Dorsolateral prefrontal cortex (tissue), 122 donors: ENCODE measurements at places on chromosomes 16 and 17.

DNA sequence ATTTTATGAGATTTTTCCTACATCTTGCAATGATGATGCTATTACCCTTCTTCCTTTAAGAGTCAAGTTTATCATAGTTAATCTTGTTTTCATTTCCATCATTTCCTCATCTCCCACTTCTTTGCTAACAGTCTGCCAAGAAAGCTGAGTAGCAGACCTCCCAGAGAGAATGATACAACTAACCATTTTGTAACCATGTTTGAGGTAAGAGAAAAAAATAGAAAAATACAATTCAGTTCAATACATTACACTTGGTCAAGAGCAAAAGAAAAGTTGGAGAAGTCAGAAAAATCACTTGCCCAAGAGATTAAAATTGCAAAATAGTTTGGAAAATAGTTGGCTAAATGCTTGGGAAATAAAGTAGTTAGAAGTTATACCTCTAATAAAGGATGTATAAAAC is 154.4 kb downstream of the ABCA8 start:
- DNase-seq = no peak

GRCh38 chr16:47064775-47065174 is 79.0 kb downstream of the NETO2 start:
- DNase-seq = no peak

DNA sequence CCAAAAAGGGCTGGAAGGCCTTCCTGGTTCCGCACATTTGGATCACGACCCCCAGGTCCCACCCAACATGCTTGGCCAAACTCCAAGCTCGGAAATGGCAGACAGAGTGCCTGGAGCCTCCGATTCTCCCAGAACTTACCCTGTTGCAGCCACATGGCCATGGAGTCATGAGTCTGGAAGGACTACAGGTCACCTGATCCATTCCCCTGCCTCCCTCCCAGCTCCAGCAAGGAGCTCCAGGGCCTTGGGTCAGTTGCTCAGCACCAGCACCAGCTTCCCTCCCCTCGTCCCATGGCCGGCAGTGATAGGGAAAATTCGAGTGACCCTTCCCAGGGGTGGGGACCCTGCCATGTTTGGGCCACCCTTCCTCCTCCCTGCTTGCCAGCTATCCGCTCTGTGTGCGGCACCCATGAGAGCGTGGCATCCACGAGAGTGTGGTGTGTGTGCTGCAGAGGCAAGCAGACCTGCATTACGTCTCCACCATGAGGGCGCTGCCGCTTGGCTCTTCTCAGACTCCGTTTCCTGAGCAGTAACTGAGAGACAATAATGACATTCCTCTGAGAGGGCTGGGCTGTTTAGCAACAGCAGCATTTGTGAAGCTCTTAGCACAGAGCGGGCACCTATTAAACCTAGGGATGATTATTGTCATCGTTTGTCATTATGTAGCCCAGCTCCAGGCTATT is 21.3 kb upstream of the RPL38 start:
- DNase-seq = peak; percentile 13

DNA sequence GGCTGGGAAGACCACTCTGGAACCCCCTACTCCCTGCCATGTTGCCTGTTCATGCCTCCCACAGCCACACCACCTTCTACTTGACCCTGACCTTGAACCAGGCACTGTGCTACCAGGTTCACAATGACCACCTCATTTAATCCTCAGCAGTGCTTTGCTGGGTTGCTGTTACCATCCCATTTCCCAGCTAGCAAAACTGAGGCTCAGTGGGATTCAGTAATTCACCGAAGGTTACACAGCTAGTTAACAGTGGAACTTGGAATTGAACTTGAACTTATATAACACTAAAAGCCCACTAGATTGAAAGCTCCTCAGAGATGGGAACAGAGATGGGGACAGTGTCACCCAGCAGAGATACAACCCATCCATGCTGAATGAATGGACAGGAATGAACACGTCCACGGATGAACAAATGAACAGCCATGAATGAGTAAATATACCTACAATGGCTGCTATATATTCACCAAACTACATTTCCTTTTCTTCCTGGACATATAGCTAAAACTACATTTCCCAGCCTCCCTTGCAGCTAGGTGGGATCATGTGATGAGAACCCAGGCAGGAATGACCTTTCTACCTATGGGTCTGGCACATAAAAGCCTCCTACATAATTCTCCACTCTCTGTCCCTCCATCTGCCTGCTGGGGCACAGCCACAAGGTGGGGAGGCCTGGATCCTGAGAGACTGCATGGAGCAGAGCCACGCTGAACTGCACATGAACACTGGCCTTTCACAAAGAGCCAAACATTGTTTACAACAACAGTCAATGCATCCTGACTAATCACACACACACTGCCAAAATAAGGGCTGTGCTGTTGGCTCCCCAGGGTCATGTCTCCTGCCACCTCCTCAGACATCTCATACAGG is 94.8 kb downstream of the RMI2 start:
- DNase-seq = no peak

- no peak for DNase-seq
Observed at GRCh38 chr17:17051380-17051779, 9.1 kb downstream of the MPRIP start.

DNA sequence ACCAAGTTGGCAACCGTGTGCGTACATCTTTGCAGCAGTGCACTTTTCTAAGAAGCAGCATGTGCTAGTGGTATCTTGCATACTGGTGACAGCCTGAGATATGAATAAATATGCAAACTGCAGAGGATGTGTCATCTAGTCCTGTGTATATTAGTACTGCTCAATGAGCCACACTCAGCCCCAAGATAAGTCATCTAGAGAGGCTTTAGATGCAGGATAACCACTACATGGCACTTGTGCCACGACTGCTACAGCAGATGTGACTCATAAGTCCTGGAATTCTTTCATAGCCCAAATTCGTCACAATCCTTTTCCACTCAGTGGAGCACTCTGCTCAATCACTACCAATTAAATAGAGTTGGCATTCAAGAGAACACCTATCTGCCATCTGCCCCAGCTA is 171.5 kb downstream of the AXIN2 start:
- peak; percentile 9 for DNase-seq

DNA sequence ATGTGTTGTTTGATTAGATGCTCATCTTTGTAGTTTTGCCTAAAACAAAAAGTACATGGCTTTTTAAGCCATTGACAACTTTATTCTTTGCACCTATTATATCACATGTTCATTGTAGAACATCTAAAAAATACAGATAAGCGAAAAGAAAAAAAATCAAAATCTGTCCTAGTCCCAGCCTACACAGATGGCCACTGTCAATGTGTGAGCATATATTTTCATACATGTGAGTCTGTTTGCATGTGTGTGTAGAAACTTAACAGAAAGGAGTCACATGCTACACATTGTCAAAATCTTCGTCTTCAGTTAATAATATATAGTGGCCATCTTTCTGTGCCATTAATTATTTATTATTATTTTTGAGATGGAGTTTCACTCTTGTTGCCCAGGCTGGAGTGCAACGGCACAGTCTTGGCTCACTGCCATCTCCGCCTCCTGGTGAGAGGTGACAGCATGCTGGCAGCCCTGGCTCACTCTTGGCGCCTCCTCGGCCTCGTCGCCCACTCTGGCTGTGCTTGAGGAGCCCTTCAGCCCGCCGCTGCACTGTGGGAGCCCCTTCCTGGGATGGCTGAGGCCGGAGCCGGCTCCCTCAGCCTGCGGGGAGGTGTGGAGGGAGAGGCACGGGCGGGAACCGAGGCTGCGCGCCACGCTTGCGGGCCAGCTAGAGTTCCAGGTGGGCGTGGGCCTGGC is 68.5 kb upstream of the AMZ2 start:
- peak; percentile 65 for DNase-seq

- no peak for DNase-seq
Observed at GRCh38 chr16:20568404-20568803, 7.8 kb downstream of the ACSM2B start.

GRCh38 chr16:991773-992172 is 10.2 kb downstream of the SOX8 start:
- no peak for DNase-seq

DNA sequence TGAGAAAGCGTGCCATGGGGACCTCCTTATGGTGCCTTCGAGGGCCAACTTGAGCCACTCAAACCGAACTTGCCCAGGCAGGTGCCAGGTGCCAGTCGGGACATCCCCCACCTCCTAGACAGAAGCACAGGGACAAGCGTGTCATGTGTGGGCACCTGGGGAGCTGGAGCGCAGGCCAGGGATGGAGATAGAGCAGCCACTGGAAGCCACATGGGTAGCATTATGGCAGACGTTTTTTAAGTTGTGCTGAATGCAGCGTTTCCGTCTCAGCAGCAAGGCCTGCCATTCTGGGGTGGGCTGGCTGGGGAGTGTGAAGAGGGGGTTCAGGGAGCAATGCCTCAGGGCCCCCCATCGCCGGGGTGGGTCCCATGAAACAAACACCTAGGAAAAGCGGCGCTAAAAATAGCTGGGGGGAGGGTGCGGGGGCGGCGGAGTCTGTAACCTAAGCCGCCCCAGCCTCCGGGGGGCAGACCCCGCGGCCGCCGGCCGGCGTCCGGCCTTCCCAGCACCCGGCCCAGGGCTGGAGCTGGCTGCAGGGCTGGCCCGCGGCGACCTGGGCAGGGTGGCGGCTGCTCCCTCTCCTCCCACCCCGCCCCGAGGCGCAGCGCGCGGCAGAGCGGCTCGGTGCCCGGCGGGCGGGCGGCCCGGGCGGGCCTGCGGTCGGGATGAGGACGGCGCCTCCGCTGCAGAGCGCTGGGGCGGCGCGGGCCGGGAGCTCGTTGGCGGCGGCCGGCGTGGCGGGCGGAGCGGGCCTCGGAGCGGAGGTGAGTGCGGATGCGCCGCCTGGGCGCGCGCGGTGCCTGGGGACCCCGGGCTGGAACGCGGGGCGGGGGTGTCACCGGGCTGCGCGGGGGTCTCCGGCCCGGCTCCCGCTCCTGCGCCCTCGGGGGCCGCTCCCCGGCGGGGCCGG is at the start of gene ZNF469:
ZNF469 (plus strand) TSS at position 469 of the 910 bp plus-strand sequence. CDS start 44,512 bp downstream, outside the sequence.
- no peak for DNase-seq

DNA sequence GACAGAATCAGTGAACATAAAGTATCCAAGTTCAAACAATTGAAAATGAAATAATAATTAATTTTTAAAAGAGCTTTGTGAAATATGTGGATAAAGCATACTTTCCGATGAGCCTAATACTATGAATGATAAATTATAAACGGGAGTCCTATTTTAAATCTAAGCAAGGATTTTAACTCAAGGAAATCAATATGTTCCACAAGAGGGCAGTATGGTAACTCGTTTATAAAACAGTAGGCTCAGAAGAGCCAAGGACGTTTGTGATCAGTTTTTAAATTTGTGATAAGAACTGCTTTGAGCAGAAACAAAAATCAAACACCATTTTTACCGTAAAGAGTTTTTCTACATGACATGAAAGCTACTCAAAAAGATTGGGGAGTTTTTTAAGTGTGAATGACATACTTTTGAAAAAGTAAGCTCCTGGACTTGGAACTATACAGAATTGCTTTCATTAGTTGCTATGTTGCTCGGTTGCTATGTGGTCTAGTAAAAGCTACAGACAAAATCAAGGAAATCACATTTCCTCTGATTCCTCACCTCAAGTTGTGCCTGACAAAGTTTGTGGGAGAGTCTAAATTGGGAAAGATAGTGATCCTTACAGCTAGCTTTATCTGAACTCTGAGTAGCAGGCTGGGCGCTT is 11.8 kb upstream of the TEKT1 start:
- DNase-seq = no peak

DNA sequence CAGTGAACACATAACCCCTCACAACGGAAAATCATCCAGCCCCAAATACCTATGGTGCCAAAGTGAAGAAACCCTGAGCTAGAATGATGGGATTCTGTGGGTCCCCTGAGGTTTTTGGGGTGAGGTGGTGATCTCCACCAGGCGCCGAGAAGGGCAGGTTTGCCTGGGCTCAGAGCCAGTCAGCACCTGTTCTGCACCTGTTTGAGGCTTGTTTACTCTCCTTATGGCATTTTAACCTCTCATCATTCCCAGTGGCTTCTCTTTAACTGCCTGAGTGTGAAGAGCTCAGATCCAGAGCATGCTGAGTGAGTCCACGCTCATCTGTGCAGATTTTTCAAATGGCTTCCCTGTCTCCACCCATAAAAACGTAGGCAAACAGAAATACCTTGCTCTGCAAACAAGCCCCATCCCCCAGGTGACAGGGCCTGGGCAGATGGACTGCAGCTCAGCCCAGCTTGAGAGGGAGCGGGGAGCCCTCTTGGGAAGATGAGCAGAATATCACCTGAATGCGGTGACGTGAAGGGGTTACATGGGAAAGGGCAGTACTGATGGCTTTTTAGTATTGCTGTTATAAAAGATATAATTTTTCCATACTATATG is 40.1 kb upstream of the CLEC19A start:
- DNase-seq = no peak

DNA sequence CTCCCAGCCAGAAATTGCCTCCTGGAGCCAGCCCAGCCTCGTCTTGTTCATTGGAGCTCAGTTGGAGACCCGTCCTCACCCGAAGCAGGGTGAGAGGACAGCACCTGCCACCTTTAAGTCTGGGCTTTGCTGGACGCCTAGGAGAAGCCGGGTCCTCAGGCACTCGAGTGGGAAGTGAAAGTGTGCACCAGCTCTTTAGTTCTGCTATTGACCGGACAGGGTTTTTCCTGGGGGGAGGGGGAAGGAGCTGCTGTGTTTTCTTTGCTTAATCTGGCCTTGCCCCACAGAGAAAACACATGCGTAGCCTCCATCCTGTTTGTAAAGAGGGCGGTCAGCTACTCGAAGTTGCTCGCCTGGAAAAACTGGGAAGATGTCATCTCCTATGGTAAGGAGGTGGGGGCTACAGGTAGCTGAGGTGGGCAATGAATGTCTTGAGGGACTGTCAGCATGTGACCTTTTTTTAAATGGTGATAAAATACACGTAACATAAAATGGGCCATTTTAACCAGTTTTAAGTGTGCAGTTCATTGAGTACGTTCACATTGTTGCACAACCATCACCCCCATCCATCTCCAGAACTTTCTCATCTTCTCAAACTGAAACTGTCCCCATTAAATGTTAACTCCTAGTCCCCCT is 34.4 kb downstream of the CMIP start:
- DNase-seq = no peak

- DNase-seq = no peak
Observed at GRCh38 chr17:75241996-75242460, 19.4 kb downstream of the GGA3 start.

GRCh38 chr17:67491009-67491680 is 114.1 kb downstream of the PITPNC1 start:
- DNase-seq = peak; percentile 80

- DNase-seq = no peak
Observed at GRCh38 chr16:87956098-87956364, 4.8 kb downstream of the BANP start.

- no peak for DNase-seq
Observed at GRCh38 chr17:34465789-34466188, 102.8 kb upstream of the CCL1 start.

- no peak for DNase-seq
Observed at GRCh38 chr17:46770818-46771560, 47.5 kb downstream of the WNT3 start.

- DNase-seq = no peak
Observed at GRCh38 chr17:15999974-16000827, 577 bp downstream of the TTC19 start.

- peak; percentile 67 for DNase-seq
Observed at GRCh38 chr17:82236142-82236971, 7.5 kb downstream of the SLC16A3 start.

DNA sequence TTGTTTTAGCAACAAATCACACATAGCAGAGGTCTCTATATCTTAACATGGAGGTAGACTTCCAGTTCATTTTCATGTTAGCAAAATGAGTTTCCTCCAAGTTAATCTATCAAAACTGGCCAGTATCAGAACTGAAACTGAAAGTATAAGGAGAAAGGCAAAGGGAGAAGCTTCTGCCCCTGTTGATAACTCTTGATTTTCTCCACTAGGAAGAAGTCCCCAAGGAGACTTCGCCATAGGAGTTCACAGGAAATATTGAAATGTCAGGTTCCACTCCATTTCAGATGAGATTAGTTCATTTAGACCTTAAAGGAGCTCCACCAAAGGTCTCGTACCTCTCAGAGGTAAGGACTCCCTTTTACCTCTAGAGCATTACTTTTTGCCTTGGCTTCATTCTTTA is 1.2 kb upstream of the OGFOD3 start:
- DNase-seq = no peak
